ENCODE measurements at places on chromosomes 5 and 9.

DNA sequence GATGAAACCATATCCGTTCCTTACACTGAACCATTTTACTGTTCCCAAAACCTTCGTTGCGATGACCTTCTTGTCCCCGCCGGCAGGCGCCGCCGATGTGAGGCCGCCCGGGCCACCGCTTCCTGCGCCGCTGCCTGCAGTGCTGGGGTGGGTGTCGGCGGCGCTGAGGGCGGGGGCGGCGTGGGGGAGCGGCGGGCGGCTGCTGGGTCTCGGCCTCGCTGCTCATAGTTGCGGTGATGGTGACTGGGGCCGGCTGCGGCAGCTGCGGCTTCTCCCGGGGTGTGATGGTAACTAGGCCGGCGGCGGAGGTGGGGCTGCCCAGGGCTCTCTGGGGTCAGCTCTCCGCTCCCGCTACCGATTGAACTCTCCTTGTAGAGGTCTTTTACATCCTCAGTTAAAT lies 14.1 kb upstream of the OR2S2 start:
- peak; percentile 73 for DNase-seq

DNA sequence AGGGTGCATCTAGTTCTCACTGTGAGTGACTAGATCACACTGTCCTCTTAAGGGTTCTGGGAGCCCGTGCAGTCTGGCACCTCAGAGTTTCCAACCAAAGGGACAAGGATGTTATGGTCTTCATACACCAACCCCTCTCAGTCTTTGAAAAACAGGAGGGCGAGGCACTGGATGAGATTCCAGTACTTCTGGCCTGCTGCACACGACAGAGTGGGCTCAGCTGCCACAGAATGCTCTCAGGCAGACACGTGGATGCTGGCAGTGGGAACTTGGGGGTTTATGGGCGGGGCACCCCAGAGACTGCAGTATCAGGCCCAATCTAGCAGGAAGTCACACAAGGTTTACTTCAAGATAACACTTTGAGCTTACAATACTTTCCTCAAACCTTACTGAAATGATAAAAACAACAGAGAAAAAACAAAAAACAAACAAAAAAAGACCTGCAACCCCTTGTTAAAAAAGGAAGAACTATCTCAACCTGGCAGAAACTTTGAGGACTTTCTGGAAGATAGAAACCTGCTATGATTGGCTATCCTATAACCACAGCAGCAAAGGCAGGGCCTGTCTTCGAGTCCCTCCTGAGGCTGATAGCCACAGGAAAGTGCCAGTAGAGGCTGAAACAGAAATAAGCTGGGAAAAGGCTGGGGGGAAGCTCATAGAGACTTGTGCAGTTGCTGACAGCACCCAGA lies 28.3 kb upstream of the TGFBR1 start:
- DNase-seq, result no peak

- DNase-seq, result peak; percentile 39
Measured at GRCh38 chr9:81522716-81523551, 166.4 kb downstream of the TLE1 start.

GRCh38 chr5:9460885-9461645 lies 84.8 kb downstream of the SEMA5A start:
- no peak for DNase-seq

DNA sequence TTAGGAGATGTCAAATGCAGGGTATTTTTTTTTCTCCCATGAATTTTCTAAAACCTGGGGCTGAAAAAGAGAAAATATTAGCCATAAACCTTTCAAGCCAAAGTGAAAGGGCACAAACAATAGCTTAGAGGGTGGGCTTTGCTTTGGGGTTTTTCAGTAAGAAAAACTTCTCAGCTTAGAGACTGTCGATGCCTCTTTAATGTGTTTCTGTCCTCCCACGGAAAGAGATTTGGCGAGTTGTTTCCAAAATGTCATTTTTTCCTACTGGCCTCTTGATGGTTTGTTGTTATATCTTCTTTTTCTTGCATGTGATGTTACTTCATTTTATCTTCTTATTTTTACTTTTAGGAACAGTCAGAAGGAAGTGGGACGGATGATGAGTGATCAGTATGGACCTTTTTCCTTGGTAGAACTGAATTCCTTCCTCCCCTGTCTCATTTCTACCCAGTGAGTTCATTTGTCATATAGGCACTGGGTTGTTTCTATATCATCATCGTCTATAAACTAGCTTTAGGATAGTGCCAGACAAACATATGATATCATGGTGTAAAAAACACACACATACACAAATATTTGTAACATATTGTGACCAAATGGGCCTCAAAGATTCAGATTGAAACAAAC lies 177.3 kb downstream of the SMARCA2 start:
- DNase-seq, result no peak

DNA sequence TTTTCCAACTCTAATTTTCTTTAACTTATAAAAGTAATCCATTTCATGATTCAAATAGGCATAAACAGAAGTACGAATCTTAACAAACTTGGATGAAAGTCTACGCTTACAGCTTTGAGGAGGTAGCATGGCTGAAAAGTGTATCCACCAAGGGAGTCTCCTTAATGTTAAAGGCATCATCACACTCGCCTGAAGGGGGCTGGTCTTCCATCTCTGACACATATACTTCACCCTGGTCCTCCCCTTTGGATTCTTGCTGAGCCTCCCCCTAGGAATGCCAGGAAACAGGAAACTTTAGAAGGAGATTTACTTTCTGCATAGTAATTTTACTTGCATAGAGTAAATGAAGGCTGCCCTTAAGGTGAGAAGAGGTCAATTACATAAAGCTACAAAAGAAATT lies 10.3 kb upstream of the NME5 start:
- DNase-seq, result no peak

DNA sequence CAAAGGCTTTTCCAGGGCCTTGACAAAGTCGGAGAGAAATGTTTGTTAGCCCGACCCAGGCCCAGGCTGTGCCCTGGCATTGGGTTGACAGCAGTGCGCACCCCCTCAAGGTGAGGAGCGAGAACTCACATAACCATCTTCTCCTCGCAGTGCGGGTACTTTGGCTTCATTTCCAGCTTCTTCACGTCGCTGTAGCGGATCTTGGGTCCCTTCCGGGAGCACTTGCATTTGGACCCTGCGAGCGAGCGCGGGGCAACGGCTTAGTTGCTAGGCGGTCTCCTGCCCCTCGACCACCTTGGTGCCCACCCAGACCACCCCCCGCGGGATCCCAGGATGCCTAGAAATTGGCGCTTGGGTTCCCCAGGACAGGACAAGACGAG lies 496 bp downstream of the CXCL14 start:
- no peak for DNase-seq

DNA sequence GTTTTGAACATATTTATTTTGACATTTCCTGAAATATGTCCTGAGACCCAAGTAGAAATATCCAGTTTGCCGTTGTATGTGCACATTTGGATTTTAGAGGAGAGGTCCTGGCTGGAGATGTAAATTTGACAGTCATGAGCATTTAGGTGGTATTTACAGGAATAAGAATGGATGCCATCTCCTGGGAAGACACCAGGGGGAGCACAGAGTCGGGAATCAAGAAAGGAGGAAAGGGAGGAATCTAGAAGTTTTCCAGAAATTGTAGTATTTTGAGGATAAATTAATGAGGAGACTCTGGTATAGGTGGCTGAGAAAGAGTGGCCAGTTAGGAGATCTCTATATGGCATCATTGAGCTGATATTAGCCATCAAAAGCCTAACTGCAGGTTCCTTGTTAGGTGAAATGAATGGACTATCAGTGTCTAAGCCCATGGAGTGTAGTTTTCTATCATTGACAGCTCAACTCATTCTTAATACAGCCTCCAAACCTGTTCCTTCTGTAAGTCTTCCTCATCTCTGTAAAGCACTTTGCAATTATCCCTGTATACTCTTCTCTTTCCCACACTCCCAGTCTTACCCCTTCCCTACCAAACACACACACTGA lies 7.2 kb downstream of the GAPT start:
- peak; percentile 66 for DNase-seq

DNA sequence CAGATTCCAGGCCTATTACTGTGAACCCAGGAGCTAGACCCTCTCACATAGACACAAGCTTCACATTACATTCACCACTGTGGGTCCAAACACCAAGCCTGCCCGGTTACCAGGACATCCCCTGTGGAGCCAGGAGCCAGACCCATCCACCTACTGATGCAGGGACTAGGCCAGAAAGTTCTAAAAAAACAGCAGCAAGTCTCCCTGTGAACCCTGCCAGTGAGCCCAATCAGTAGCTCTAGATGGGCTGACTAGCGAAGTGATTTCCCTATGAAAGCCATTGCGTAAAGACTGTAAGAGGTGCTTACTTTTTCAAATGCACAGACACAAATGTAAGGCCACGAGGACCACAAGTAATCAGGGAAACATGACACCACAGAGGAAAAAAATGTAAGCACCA lies 352.3 kb downstream of the TMEM161B start:
- DNase-seq, result no peak

DNA sequence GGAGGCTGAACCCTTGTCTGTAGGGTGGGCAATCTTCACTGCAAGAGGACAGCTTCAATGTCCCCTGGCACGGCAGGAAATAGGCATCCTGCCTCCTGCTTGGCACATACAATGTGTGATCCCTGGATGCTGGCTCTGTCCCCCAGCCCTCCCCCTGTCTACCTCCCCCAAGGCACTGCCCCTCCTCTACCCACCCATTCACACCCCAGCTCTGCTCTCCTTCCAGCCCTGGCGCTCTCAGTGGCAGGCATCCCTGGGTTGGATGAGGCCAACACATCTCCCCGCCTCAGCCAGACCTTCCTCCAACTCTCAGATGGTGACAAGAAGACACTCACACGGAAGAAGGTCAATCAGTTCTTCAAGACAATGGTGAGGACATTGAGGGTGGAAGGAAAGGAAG lies 24.1 kb upstream of the FOXI1 start:
- no peak for DNase-seq

- no peak for DNase-seq
Measured at GRCh38 chr5:891837-892393, 686 bp downstream of the BRD9 start.

DNA sequence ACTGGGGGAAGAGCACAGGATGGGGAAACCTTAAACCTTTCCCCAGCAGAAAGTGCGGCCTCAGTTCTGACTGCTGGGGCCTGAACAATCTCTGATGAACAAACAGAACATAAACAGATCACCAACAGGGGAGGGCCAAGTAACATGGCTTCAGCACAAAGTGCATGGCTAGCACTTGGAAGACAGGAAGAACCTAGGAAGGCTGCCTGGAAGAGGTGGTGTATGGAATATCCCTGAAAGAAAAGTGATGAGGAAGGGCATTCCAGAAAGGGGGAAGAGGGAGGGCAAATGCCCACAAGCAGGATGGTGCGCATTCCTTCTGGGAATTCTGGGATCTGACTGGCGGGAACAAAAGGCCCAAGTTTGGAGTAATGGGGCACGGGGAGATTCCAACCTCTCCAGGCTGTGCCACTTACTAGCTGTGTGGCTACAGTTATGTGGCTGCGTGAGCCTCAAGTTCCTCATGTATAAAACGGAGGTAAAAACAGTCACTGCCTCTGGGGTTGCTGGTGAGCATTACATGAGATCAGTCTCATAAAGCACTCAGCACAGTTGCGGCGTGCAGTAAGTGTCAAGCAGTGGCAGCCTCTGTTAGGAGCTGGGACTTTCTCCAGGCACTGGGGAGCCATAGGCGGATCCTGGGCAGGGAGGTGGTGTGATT lies 1.6 kb downstream of the PDGFRB start:
- DNase-seq, result no peak

- DNase-seq, result no peak
Measured at GRCh38 chr5:122192497-122193496, 63.5 kb downstream of the ZNF474 start.

DNA sequence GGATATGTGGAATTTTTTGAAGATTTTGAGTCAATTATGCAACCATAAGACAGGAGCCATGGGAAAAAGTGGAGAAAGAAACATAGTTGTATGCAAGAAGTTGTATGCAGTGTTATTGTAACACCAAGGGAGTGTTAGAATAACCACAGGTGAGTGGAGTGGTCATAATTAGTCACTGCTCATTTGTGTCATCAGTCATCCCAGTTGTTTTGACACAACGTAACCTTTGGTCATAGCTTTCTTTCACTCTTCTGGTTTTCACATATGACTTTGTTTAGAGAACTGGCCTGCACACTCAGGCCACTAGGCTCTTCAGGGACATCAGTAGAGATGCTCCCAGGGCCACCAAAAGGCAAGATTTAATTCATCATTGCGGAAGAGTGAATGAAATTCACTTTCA lies 158.7 kb upstream of the HMHB1 start:
- DNase-seq, result no peak

GRCh38 chr5:88536146-88536545 lies 267.5 kb upstream of the TMEM161B start:
- DNase-seq, result no peak

GRCh38 chr5:37578176-37578575 lies 199.1 kb downstream of the WDR70 start:
- DNase-seq, result no peak

- DNase-seq, result no peak
Measured at GRCh38 chr9:123282362-123283047, 14.1 kb upstream of the STRBP start.

DNA sequence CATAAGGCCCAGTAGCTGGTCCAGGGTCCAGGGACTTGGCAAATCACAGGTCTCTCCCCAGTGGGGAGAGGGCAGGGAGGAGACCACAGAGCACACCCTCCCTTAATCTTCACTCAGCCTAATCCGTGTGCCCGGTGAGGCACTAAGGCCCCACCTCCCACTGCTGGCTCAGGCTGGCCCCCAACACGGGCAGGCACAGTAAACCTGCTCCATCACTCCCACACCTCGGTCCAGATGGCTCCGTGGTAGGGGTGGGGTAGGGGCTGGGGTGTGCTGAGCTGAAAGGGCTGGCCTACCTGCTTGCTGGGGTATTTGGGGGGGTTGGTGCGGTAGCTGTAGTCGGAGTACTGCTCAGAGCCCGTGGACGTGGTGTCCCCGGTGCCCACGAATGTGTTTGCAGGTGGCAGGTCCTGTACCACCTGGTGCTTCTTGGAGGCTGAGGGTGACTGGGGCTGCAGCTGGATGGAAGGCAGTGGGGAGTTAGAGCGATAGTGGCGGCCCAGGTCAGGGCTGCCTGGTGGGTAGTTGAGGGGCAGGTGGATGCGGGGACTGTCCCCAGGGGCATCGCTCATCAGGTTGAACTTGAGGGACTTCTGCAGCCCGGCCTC lies 15.2 kb downstream of the PCDH1 start:
- DNase-seq, result no peak

DNA sequence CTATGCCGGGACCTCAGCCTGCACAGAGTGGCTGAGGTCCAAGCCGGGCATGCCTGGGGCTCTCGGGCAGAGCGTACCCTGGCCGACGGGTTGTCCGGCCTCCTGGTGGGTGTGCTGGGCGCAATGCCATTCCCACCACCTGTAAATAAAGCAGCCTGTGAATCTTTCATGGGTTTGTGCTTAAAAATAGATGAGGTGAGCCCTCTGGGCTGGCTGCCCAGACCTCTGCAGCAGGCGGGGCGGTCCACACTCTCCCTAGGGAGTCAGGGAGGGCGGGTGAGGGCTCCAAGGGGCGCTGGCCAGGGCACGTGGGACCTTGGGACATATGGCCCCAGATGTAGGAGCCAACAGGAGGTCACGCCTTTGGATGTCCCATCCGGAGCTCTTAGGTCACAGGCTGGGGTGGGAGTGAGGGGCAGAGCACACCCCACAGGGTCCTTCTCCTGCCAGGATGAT lies 3.6 kb upstream of the AGPAT2 start:
- DNase-seq, result no peak

Data from WTC11 (cell line).